ENCODE measurements at places on chromosomes 3 and 15.

DNA sequence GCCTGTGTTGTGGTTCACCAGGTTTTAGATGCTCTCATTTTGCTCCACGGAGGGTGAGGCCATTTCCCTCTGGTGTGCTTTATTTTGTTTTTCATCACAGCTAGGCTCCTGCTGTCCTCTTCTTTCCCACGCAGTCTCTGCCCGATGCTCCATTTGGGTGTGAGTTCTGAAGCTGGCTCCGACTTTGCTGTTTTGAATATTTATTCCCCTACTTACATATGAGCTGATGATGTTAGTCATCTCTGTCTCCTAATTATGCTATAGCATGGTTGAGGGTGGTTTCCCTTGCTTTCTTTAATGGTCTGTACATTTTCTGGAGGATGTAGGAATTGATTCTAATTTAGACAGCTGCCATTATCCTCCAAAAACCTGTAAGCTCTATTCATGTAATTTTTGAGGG is 168.1 kb upstream of the MYRIP start:
- DNase-seq: no peak

DNA sequence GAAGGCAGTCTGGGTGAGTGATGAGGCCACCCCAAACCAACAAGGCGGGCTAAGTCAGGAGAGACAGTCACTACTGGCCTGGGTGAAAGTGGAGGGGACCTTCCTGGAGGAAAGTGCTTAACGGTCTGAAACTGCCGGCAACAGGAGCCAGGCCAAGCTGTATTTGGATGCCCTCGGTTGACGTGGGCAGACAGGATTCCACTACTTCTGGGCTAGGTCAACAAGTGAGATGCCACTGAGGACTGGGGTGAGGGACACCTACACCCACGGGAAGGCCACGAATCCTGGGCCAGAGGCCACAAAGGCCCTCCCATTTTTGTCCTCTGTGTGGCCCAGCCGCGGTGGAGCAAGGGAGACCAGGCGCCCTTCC is 12.3 kb downstream of the SPTBN5 start:
- DNase-seq: no peak

DNA sequence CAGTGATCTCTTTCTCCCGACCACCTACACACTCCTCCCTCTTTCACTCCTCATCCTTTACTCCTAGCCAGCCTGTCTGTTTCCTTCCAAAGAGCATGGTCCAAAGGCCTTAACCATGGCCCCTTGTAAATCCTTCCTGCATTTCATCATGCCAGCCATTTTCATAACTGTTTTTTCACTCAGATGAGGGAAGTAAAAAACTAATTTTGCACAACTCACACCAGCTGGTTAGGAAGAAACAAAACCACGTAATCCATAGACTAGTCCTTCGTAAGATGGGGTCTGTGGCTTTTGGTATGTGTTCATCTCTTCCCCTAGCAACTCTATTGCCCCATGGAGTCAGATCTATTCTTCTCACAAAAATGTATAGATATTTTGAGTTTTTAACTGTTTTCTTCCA is 187.8 kb downstream of the SHOX2 start:
- no peak for DNase-seq

GRCh38 chr3:101944308-101944707 is 95.0 kb downstream of the NFKBIZ start:
- no peak for DNase-seq

DNA sequence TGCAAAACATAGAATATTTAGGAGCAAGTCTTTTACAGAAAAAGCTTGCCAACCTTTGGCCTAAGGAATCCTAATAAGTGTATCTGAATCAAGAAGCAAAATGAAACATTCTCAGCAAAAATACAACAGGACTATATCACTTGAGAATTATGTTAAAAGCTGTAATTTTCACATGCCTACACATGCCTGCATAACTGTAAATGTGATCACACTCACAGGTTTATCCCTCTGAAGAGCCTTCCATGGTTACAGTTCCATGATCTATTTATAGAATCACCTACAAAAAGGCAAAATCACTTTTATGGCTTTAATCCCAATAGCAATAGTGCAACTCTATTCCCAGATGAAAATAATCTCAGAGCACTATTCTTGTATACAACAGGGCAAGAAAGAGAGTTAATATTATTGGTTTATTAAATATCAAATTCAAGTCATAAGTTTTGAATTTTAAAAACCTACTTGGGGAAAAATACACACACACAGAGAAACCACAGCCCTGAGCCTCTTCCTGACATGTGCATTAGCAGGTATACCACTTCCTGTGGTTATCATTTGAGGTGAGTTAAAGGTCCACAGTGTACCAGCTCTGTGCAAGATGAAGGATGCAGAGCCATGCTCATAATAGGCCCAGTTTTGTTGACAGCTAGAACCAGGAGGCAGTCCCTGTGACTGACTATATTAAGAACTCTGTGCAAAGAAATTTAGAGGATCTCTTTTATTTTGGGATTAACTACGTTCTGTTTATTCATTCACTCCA is 252.5 kb upstream of the TGFBR2 start:
- no peak for DNase-seq

DNA sequence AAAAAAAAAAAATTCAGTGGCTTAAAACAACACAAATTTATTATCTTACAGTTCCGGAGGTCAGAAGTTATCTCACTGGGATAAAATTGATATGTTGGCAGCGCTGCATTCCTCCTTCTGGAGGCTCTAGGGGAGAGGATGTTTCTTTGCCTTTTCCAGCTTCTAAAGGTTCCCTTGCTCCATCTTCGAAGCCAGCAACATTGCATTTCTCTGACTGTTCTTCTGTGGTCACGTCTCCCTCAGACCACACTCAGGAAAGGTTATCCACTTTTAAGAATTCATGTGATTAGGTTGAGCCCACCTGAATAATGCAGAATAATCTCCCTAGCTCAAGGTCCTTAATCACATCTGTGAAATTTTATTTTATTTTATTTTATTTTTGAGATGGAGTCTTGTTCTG is 23.4 kb upstream of the ACAP2 start:
- no peak for DNase-seq

- DNase-seq: no peak
Observed at GRCh38 chr3:102400142-102400541, 34.7 kb upstream of the ZPLD1 start.
